Fibroblast of lung (primary cell): ENCODE measurements at places on chromosomes 12 and 14. TPM values are rescaled to one million over a fixed set of nuclear protein-coding genes. Genes with fewer than 3 reads are reported as not detected.

Gene GPR162
- total RNA-seq = 11.1 and 11.8 TPM in 2 replicates

Gene VRTN
- total RNA-seq = not detected in 2 replicates

Gene CLMN
- 0.83 and 1.0 TPM in 2 replicates for total RNA-seq

Gene DLK1
- not detected in 2 replicates for total RNA-seq

Gene ACOT6
- total RNA-seq = not detected in 2 replicates

Gene WNT5B
- total RNA-seq = 40.3 and 105 TPM in 2 replicates

Gene SMIM41
- 2.0 and 2.1 TPM in 2 replicates for total RNA-seq

Gene CCDC38
- total RNA-seq = not detected in 2 replicates

Gene TTC9
- 1.3 and 4.3 TPM in 2 replicates for total RNA-seq

Gene PLBD1
- 5.1 and 5.4 TPM in 2 replicates for total RNA-seq

DNA sequence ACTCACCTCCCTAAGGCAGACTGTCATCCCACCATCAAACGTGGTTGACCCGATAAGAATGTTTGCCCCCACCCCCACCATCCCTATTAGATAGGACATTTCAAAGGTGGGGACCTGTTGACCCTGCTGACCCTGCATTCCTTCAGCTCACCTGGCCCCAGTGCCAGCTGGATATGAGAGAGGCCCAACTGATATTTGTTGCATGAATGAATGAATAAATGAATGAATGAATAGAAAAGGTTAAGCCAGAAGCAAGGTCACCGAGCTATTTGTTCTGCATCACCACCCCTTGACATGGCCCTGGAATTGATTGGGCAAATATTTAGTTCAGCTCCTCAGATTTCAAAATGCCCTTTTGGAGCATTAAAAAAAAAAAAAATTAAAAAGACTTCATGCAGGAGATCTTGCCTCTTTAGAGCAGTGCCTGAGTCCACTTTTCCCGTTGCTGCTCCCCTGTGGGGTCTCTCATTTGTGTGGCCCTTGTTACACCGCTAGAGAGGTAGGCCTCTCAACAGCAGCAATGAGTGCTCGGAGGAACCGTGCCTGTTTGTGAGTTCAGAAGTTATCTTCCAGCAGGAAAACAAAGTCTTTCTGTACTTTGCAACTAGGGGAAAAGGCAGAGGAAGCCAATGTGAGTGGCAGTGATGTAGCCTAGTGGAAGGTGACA lies 8.5 kb upstream of the SERPINA5 start:
- DNase-seq = no peak

DNA sequence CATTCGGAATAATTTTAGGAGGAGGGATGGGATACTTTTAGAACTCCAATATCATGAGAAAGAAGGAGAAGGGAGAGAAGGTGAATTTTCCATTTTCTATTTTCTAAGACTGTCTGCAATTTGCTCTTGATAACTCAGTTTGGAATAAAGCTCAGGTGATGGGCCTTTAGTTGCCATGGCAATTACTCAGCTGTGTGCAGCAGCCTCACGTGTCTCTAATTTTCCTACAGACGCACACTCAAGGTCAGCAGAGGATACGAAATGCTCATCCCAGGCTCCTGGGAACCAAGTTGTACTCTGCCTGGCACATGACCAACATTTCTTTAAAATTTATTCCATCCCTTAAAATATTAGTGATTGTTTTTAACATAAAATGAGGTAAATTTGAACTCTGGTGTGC lies 76.7 kb downstream of the TTC8 start:
- DNase-seq = no peak

GRCh38 chr12:124681779-124682391 lies 114.5 kb upstream of the NCOR2 start:
- DNase-seq = peak; percentile 95

GRCh38 chr14:93023802-93024434 lies 91.8 kb downstream of the ITPK1 start:
- no peak for DNase-seq

DNA sequence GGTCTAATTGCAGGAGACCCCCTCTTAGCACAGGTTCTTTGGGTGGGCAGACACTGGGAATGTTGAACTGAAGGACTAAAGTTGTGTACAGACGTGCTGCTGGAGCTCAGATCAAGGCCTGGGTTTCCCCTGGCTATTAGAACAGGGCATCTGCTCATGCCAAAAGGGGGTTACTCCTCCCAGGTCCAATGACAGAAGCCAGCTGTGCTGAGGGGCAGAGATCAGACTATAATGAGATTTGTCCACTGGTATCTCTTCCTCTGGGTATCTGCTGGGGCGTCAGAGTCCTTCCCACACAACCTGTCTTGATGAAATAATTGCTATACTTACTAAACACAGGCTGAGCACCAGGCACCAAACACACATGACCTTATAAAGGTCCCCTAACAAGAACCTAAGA lies 42.6 kb downstream of the LTBP2 start:
- no peak for DNase-seq

DNA sequence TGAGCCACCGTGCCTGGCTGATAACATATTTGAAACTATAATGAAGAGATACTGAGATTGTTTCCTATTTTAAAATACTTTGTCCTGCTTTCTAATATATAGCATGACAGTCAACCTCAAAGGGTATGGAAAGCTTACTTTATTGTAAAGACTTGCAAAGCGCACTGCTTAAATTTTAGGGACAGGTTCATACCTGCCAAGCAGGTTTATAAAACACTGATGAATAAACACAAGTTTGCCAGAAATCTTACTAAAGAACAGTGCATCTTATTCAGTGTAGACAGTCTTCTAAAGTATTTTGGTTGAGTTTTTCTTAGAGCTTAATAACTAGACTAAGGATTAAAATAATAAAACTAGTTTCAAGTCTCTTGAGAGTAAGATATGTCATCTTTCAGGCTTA lies 4.8 kb downstream of the C12orf71 start:
- no peak for DNase-seq

GRCh38 chr12:106671840-106672239 lies 89.0 kb downstream of the RFX4 start:
- DNase-seq = no peak

DNA sequence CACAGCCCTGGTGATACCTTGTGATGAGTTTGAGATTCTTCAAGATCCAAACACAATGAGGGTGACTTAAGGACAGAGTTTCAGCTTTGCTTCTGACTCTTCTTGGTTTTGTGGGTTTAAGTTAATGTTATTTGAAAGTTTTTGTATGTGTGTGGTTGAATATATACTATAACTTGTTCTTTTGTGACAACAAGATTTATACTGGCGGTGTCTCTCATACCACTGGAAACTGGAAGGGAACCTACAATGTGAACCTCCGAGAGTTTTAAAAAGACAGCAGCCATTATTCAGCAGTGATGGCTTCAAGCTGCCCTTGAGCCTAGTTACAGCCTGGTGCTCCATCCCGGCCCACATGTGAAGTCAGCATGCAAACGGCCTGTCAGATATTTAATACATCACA lies 87.9 kb upstream of the IGF1 start:
- DNase-seq = peak; percentile 43

DNA sequence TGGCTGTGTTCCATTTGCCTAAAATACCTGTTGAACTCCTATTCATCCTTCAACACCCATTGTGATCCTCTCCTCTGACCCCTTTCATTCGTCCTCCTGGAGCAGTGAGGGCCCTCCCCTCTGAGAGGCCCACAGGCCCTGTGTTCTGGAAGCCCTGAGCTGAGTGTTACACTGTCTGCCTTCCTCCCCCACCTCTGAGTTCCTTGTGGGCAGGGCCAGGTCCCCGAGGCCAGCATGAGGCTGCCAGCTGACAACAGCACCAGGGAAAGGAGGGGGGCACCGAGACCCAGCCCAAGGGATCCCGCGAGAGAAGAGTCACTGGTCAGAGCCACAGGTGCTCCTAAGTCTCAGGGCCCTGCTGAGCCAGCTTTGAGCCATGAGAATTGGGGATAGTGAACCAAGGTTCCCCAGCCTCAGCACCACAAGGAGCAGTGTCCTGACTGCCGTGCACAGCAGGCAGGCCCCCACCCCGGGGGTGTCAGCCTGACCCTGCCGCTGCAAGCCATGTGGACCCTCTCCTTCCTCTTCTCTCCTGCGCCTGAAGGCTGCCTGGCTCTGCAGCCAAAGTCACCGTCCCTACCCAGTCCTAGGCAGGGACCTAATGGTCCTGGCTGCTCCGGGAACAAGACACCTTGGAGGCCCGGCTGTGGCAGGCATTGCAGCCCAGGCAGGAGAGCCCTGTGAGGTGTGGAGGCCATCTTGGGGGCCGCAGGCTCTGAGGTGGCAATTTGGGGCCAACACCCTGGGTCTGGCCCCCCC lies 52.5 kb downstream of the BEGAIN start:
- DNase-seq = no peak

DNA sequence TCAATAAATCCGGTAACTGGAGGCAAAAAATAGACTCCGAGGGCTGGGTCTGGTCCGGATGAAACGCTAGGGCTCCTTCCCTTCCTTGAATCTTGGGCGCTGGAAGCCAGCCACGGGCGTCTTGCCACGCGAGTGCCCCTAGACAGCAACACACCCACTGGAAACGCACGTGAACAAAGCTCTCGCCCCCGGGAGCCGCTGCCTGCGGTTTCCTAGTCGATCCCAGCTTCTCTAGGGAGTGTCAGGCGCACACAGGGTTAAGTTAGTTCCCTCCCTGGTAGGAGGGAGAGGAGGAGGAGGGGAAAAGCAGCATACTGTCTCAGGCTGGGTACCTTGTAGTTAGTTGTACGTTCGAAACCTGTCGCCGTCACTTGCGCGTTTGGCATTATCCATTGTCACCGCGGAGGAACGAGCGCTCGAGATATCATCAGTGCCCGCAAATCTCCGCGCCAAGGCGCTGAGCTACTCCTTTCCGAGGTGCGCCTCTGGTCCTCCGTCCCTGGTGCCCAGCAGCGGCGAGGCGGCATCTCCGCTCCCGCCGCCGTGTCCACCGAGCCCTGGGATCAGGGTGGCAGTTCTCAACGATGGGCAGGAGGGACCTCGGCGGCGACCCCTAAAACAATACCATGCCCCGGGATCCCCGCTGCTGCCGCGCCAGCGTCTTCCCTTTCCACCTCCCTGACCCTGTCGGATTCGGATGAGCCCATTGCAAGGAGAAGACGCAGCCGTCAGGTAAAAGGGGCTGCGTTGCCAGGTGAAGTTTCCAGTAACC lies at the start of gene FLRT2:
TSS of gene FLRT2 (plus strand) at position 342 of the 772 bp plus-strand sequence. CDS start 91,371 bp downstream, outside the sequence.
- DNase-seq = peak; percentile 55

DNA sequence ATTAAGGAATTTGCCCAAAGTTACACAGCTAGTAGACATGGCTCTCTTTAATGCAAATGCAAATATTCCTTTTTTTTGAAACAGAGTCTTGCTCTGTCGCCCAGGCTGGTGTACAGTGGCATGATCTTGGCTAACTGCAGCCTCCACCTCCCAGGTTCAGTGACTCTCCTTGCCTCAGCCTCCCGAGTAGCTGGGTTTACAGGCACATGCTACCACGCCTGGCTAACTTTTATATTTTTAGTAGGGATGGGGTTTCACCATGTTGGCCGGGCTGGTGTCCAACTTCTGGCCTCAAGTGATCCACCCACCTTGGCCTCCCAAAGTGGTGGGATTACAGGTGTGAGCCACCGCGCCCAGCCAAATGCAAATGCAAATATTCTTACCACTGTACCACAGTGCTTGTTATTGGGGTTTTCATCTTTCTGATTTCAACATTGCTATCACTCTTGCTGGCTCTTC lies 24.5 kb upstream of the HIGD1C start:
- DNase-seq = no peak

- no peak for DNase-seq
Measured at GRCh38 chr12:3201339-3202051, 124.3 kb downstream of the TSPAN9 start.

DNA sequence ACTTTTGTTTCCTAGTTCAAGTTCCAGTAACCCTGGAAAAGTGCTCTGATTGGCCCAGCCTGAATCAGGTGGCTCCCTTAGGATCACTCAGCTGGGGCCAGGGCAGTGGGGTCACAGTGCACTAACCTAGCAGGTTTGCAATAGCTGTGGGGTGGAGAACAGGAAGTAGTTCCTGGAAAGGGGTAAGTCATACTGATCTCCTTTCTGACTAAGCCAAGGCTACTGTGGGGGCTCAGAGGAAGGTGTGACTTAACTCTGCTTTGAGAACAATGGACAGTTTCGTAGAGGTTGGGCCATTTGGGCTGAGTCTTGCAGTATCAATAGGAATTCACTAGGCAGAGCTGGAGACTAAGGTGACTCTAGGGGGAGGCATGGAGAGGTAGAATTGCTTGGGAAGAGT lies 89.4 kb downstream of the KIF26A start:
- DNase-seq = no peak

DNA sequence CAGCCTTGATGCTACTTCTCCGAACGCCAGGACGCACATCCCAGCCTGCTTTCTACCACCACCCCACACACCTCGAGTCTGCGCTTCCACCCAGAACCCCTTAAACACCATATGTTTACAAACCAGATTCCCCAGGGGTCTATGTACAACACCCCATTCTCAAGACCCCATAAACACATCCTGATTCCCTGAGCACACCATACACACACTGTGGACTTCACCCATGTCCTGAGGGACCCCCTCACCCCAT lies 733 bp downstream of the TTC7B start:
- no peak for DNase-seq

DNA sequence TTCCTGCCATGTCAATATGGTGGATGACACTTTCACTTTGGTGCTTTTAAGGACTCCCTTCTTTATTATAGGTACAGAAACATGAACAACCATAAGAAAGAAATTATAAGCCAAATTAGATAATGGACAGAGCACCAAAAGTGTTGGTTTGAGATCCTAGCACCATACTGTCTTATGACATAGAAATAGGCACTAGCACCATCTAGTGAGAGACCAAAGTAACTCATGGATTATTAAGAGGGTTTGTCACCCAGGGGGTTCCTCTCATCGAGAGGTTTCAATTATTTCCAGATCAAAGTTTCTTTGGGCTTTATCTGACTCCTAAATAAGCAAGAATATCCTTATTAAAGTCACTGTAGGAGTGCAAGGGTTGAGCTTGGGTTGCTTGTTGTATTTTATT lies 153.0 kb upstream of the DIO2 start:
- peak; percentile 32 for DNase-seq

DNA sequence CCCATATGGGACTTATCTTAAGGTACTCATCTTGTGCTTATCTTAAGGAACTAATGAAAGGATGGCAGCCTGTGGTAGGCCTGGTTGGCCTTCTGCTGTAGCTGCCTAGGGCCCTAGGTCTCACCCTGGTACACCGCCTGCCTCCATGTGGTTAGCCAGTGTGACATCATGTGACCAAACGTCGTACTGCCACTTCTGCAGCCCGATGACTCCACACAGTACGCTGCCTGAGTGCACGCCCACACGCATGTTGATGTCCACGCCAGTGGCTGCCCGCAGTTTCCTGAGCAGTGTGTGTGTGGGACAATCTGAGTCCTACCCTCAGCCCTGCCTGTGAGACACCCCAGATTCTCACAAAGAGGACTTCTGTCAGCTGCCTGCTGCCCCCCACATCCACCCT lies 5.1 kb downstream of the ADCY4 start:
- no peak for DNase-seq

DNA sequence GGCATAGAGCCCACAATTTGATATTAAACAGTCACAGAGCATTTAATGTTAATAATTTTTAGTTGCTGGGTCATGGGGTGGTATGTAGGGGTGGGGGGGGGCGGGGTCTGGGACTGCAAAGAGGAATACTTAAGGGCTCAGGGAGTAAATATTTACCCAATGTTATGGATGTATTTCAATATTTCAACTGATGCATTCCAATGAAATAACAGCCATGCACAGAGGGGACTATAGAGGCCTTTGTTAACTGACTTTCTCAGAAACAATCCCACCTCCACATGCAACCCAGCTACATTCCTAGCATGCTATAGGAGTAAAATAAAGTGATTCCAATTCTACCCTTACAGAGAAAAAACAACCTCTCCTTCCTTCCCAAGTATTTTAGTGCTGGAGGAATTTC lies 7.9 kb upstream of the BBS10 start:
- DNase-seq = no peak
